NCI-H1105 treated with DMSO at 0.1 percent for 48 hours (cell line): ENCODE measurements at places on chromosomes 2 and 18.
A peak's percentile ranks its signal among the peaks of the same experiment; 100 is the strongest.

DNA sequence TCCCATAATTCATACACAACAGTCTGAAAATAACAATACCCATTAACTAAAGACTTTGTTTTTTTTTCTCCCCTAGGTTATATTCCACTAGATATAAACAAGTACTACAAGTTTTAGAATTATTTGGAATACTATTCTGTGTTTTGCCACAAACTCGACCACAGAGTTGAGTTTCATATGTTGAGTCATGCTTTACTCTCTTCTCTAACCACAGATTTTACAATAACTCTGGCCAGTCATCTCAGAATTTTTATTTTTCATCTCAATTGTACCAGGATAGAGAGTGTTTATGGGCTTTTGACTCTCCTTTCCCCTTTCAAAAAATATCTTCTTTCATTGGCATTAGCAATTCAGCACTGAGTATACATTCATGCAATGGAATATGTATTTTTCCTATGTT, 348.7 kb upstream of the GALNT5 start:
- DNase-seq = no peak

DNA sequence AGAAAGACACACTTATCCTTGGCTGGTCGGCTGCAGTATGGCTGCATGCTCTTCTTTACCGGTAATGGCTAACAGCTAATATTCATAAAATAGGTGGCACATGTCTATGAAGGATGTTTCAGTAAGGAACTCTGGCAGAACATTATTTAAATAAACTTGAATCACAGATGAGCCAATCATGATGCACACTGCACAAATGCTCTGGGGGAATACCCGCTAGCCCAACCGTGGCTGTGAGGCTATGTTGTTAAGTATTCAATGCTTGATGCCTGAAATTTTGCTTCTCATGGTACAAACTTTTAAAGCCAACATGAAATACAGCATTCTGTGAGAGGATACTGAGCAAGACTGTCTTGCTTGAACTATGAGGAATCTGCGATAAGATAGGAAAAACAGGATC, 505.8 kb downstream of the ZEB2 start:
- DNase-seq = no peak

DNA sequence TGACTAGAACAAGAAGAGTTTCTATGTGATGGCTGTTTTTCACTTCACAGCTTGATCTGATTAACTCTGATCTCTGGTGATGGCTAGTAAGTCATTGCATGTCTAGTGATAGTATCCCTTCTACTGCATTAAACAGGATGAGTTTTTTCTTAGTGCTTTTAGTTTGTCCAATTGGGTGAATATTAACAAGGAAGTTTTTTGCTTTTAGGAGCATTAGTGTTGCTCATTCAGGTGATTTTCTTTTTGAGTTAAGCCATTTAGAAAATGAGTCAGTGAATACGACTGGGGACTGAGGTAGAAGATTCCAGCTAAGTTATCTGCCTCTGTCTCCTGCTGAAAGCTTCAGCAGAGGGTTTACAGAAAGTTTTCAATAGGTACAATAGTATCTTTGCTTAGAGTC, 306.7 kb downstream of the PIK3C3 start:
- no peak for DNase-seq

DNA sequence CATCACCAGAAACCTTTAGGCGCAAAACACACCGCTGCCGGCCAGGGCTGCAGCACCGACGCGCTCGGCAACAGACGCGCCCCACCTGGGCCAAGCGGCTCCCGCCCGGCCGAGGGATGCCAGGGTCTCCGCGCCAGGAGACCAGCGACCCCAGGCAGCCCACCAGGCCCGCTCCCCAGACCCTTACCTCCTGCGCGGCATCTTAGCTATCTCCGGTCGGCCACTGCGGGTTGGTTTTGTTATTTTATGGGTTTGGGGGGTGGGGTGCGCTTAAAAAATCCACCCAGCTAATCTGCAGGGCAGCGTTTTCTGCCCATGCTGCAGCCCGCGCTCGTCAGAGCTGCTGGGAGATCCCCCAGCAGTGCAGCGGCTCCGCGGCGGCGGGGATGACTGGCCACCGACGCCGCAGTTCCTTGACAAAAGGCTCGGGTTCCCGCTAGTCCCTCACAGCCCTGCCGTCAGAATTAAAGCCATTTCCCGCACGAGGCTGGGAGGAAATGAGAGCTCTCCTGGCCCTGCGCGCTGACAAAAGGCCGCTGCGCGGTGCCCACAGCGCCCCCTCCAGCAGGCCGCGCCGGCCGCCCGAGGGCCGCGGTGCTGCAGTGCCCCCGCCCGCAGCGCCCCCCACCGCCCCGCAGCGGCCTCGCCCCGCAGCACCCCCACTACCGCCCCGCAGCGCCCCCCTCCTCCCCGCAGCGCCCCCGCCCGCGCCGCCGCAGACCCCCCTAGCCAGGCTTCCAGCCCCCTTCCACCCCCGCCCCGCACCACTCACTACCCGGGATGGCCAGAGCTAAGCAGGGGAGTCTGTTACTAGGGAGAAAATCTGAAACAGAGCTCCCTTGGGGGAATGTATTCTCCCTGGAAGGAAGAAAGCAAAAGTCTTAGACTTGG, at the start of gene ADD2:
Gene ADD2, minus strand, starts transcription at position 502 of the 891 bp plus-strand sequence. CDS start 61,792 bp downstream, outside the sequence.
- DNase-seq = peak; percentile 44
